Activated CD4-positive, alpha-beta memory T cell treated with anti-CD3 and anti-CD28 coated beads for 36 hours (primary cell): ENCODE measurements at places on chromosomes 6 and 20. TPM values are rescaled to one million over a fixed set of nuclear protein-coding genes. Genes with fewer than 3 reads are reported as not detected.

DNA sequence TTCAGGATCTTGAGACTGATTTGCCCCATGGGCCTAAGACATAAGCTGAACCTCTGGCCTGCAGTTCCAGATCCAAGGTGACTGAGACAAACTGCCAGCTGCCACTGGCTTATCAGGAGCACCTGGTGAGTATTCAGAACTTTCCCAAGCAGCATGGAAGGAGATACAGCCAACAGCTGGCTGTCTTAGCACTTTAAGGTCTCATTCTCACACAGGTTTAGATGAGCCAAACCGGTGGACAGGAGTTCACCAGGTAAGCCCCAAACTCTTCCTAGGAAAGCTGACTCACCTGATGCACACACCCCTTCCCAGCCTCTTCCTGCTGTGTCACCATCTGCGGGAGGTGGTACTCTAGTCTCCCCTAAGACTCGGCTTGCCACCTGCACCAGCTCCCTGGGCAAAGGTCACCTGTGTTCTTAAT lies at the start of gene BANF2:
Gene BANF2, plus strand, starts transcription at position 36 of the 421 bp plus-strand sequence. CDS start 25,060 bp downstream, outside the sequence.
- H3K4me3 ChIP-seq: no peak within 1 kb of the TSS
- no peaks in the 10 kb centered on the region for H3K36me3 ChIP-seq
- H3K4me1 ChIP-seq: no peaks in the 10 kb centered on the region

OR2H1 gene
- not detected for total RNA-seq

BFSP1 gene
- 0.34 TPM for total RNA-seq

- H3K4me1 ChIP-seq: no peaks in the 10 kb centered on the region
- no peaks in the 10 kb centered on the region for H3K27me3 ChIP-seq
- DNase-seq: peak; percentile 54
- peak overlapping the region; percentile 52 for H3K4me3 ChIP-seq
Observed at GRCh38 chr20:29079769-29080690, 2177.4 kb upstream of the DEFB115 start.

FABP7 gene
- not detected for total RNA-seq

GRCh38 chr6:506508-506907 lies 115.0 kb downstream of the IRF4 start:
- peaks cover 95% of the 10 kb centered on the region for H3K4me1 ChIP-seq
- H3K27ac ChIP-seq: peak overlapping the region; percentile 100
- H3K4me3 ChIP-seq: peak overlapping the region; percentile 30

DNA sequence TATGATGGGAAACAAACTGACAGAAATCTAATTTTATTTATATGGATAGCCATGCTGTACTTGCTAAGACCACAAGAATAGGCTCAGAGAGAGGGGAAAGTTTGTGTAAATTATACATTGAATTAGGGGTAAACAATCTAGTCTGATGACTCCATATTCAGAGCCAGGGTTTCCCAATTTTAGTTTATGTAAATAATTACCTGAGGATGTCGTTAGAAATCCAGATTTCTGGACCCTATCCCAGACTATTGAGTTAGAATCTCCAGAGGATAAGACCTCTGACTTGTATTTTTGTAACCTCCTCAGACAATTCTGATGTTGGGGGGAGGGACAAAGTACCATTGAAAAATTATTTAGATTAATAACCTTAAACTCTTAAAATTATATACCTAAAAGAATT lies 18.3 kb downstream of the ACSS2 start:
- H3K27me3 ChIP-seq: no peaks in the 10 kb centered on the region
- DNase-seq: no peak
- H3K4me1 ChIP-seq: peaks cover 33% of the 10 kb centered on the region
- H3K4me3 ChIP-seq: no peak overlapping the region
- H3K27ac ChIP-seq: no peak overlapping the region
- H3K36me3 ChIP-seq: peaks cover 3% of the 10 kb centered on the region

DNA sequence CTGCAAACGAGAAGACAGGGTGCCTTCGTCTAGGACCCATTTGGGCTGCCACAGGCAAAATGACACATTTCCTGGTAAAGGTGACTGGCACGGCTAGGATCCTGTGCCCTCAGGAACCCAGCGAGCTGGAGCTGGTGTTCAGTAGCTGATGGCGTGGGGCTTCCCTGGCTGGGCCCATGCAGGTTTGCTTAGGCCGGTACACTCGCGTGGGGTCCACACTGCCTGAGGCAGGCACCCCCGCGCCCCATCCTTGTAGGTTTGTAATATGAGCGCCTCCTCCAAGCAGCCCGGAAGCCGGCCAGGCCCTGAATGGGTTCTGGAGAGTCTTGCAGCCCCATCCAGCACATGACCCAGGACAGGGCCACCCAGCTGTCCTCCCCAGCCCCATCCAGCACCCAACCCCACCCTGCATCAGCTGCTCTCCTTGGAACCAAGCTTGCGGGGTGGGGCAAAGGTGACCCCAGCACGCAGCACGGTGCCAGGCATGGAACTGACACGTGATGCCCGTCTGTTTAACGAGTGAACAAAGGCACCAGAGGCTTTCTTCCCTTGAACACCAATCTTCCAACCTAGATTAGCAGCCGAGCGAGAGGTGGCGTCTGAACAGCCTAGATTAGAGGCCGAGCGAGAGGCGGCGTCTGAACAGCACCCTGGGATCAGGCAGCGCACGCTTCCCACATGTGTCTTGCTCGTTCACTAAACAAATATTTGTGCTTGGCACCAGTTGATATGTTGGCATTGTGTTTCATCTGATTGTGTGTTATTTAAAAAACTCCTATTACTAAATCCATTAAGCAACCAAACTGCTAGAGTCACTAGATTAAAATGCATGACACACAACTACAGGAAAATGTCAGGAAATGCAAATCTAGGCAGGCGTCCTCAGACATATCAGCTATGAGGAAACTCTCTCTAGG lies 112.1 kb downstream of the DLL1 start:
- no peaks in the 10 kb centered on the region for H3K4me1 ChIP-seq
- H3K4me3 ChIP-seq: no peak overlapping the region
- DNase-seq: no peak
- H3K27me3 ChIP-seq: peaks cover 1% of the 10 kb centered on the region
- no peak overlapping the region for H3K27ac ChIP-seq
- no peaks in the 10 kb centered on the region for H3K36me3 ChIP-seq

- no peak overlapping the region for H3K4me3 ChIP-seq
- H3K36me3 ChIP-seq: no peaks in the 10 kb centered on the region
- H3K27ac ChIP-seq: no peak overlapping the region
- H3K27me3 ChIP-seq: no peaks in the 10 kb centered on the region
- DNase-seq: no peak
Observed at GRCh38 chr20:8749986-8750385, 318.9 kb upstream of the PLCB4 start.

DNA sequence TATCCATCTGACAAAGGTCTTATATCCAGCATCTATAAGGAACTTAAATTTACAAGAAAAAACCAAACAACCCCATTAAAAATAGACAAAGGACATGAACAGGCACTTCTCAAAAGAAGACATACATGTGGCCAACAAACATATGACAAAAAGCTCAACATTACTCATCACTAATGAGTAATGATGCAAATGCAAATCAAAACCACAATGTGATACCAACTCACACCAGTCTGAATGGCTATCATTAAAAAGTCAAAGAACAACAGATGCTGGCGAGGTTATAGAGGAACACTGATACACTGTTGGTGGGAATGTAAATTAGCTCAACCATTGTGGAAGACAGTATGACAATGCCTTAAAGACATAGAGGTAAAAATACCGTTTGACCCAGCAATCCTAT lies 13.9 kb downstream of the MACROD2 start:
- H3K36me3 ChIP-seq: no peaks in the 10 kb centered on the region
- DNase-seq: no peak
- H3K4me3 ChIP-seq: no peak overlapping the region
- H3K27me3 ChIP-seq: no peaks in the 10 kb centered on the region

FAM209B gene
- total RNA-seq: 0.93 TPM

GRCh38 chr20:62572980-62573379 lies 69.3 kb upstream of the SLCO4A1 start:
- H3K4me1 ChIP-seq: no peaks in the 10 kb centered on the region
- no peaks in the 10 kb centered on the region for H3K36me3 ChIP-seq
- no peak overlapping the region for H3K4me3 ChIP-seq
- H3K27ac ChIP-seq: no peak overlapping the region
- no peak for DNase-seq

GRCh38 chr20:35104685-35105295 lies 12.2 kb upstream of the TRPC4AP start:
- no peak overlapping the region for H3K27ac ChIP-seq
- no peak overlapping the region for H3K4me3 ChIP-seq
- H3K27me3 ChIP-seq: peaks cover 4% of the 10 kb centered on the region
- H3K4me1 ChIP-seq: no peaks in the 10 kb centered on the region
